ENCODE measurements at places on chromosomes 6 and 20.

DNA sequence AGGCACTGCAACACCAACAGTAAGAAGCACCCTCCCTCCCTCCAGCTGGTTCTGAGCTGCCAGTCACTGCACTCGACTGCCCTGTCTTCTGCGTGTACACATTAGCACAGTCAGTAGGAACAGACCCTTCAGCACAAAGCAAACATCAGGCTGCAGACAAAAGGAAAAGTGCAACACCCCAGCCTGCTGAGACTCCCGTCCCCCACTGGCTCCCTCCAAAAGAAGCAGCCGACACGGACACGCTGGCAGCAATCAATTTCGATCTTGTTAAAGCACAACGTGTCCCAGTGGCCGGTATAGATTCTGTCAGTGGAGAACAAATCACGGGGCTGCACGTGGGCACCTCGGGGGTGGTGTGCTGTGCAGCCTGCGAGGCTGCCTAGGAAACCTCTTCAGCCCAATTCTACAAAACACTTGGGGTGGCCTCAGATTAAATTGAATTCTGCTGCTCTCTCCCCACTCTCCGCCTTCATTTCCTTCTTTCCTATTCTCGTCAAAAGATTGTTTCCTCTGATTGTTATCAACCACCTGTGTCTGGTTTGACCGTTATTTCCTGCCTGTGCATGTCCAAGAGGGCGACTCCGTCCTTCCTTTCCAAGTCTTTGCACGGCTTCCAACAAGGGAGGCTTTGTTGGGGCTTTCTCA lies 38.7 kb downstream of the TRAF3IP2 start:
- DNase-seq: peak; percentile 83

GRCh38 chr6:39184906-39185580 lies 44.2 kb downstream of the KCNK5 start:
- no peak for DNase-seq

- no peak for DNase-seq
These were observed 752.8 kb downstream of the CBLN4 start for GRCh38 chr20:55252521-55252920.

DNA sequence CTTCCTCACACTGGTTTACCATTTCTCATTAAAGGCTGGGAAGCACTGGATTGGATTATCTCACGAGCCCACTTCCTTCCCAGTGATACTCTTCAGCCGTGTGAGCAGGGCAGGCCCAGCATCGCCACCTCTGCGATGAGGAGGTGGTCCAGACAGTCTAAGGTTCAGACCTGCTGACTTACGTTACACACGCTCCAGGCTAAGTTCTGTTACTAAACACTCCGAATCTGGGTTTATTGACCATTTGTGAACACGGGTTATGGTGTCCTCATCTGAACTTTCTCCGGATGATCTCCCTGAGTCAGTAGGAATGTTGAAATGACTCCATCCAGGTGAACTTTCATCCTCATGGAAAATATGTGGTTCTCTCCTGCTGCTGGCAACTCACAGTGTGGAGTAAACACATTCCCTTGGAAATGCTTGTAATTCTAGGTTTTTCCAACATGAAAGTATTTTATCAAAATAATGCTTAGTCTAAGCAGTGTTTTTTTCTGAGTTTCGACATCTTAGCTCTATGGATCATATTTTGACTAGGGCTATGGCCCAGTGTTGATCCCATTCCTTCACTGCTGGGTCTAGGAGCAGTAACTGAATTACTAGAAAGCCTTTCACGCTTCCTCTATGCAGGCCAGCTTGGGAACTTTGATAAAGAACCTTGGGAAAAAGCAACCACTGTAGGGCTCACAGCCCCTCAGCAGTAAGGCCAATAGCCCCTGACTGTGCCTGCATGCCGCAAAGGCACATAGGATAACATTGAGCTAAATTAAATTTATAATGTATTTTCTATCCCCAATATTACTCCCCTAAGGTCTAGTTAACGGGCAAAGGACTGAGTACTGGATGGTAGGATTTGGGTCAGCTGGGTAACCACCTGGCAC lies 37.7 kb upstream of the PXDC1 start:
- DNase-seq: no peak

- DNase-seq: no peak
These were observed 130.8 kb downstream of the TAF4 start for GRCh38 chr20:61934716-61935530.

DNA sequence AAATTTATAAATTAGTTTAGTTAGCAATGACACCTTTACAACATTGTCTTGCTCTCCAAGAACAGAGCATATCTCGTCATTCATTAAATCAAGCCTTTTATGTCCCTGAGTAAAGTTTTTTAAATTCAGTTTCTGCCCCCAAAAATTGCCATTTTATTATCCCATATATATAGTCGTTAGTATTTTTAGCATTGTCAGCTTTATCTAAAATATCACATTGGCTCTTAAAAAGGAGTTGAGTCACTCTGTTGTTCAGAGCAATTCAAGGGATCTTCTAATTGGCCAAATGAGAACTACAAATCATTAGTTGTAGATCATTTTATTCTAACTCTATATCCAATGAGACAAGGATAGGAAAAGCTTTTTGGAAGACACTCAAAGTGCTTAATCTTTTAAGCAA lies 127.1 kb downstream of the COL9A1 start:
- DNase-seq: no peak

GRCh38 chr6:154510144-154510905 lies at the start of gene CNKSR3:
Gene CNKSR3, minus strand, starts transcription at chr6:154510685. Its CDS starts 571 bp downstream, at chr6:154510114.
- DNase-seq: peak; percentile 94

DNA sequence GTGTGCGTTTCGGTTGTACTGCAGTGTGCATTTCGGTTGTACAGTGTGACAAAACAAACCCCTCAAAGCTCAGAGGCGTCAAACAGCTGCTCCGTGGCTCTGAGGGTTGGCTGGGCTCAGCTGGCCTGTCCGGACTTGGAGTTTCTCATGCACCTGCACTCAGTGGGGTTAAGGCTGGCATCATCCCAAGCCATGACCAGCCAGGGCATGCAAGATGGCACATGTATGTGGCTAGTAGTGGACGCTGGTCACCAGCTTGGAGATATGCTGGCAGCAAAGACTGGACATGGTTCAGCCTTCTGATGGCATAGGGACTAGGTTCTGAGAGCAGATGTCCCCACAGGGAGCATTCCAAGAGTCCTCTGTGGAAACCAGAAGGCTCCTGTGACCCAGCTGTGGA lies 187.2 kb downstream of the CDH4 start:
- DNase-seq: no peak

- no peak for DNase-seq
These were observed at the start of gene CFB for GRCh38 chr6:31945507-31946369. Gene CFB, plus strand, starts transcription at chr6:31946095. Its CDS starts 127 bp downstream, at chr6:31946222.

DNA sequence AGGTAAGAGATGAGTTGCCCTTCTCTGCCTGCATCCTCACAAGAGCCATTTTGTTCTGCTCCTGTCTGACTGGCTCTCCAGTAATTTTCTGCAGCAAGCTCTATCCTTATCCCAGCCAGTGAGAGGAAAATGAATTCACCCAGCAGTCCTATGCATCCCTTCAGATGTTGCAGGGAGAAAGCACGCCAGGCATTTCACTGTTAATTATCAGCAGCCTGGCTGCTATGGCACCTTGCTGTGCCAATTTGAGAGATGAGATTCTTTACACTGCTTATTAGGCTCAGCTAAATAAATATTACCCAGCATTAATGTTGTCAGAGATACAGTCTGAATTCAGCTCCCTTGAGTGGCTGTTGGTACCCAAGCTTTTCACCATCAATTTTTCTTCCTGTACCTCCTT lies 61.1 kb upstream of the SNAP25 start:
- DNase-seq: no peak

- no peak for DNase-seq
These were observed 59.9 kb upstream of the PMEPA1 start for GRCh38 chr20:57769756-57770155.

All from NCI-H2081 (cell line).